Activated CD8-positive, alpha-beta memory T cell treated with anti-CD3 and anti-CD28 coated beads, Interleukin-2, amount 10 ng/mL, durations not matched to agents 7 days and 5 days (primary cell): ENCODE measurements at places on chromosomes 12 and 14. TPM values are rescaled to one million over a fixed set of nuclear protein-coding genes. Genes with fewer than 3 reads are reported as not detected.

DNA sequence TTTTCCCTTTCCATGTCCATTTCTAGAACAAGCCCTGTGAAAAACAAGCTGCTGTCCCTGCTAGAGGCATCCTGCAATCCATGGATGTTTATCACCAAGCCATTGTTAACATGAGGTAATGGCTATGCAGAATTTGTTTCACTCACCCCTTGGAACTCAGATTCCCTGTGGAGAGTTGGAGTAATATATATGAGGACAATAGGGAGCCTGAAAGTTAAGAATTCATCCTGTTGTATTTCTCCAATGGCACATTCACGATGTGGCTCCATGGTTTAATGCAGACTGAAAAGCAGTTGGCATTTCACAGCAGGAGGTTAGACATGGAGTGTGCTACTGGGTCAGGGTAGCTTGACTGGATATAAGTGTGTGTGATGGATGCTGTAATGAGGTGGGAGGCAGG, 32.4 kb downstream of the GPR65 start:
- no peak for DNase-seq

DNA sequence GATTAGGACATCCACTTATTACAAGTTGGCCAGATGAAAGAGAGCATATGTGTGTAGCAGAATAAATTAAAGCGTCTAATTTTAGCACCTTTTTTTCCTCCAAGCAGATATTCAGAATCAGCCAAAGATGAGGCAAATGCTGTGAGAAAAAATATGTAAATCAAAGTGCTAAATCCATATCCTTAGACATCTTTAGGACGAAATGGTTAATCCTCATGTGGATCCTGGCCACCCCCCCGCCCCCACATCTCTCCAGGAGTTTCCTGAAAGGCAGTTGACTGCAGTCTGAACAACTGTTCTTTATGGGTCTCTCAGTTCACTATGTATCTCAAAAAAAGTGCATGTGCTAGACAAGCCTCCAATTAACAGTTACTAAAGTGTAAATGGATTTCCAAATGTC, 1768.1 kb upstream of the SEL1L start:
- DNase-seq, result no peak

DNA sequence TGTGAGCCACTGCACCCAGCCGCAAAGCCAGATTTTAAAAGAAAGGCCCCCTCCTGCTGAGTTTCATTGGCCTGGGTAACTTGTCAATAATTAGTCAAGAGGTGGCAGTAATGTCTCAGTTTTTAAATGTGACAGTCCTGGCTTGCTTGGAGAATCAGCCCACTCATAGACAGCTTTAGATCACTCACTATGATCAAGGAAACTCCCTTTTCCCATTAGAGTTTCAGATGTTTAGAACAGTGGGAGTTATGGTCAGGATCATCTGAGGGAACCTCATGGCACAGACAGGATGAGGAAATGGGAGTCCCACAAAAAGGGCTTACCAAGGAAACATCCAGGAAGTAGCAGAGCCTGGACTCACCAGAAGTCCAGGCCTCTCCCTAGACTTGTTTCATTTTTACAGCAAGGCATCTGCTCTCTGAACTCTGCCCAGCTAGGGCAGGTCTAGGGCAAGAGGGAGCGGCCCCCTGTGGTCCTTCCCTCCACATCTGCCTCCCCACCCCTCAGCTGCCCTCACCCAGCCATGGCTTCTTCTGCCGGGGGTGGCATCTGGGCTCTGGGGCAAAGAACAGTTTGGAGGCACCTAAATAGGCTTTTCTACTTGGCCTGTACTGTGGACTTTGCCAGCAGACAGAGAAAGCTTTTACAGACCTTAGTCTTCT, 11.2 kb downstream of the BCL2L14 start:
- DNase-seq, result no peak

DNA sequence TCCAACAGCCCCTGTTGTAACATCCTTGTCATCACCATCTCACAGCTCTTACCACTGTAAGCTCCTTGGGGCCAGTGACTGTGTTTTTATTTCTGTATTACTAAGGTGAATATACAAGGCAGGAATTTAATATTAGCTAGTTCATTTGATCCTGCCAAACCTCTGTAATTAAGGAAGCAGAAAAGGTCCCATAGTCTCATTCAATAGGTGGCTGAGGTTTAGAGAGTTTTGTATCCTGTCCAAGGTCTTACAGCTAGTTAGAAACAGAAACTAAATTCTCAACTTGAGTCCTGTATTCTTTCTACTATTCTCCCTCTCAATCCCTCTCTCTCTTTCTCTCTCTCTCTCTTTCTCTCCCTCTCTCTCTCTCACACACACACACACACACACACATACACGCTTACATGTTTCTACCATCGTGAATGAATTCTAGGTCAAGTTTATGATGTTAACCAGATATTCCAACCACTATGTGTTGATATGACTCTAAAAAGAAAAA, 543 bp upstream of the GLIPR1 start:
- no peak for DNase-seq

DNA sequence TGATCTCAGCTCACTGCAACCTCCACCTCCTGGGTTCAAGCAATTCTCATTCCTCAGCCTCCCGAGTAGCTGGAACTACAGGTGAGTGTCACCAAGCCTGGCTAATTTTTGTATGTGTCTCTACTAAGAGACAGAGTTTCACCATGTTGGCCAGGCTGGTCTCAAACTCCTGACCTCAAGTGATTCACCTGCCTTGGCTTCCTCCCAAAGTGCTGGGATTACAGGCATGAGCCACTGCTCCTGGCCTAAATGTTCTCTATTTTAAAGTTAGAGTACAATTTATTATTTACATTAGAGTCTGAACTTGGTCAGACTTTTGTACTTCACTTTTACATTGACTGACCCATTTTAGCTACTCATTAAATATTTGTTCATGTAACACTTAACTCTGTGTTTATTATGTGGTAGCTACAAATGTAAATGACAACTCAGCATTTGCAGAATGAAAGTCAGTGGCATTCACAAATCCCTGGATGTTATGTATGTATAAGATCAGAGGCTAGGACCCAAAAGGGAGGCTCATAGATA, 409.6 kb downstream of the APAF1 start:
- no peak for DNase-seq

Gene CLEC6A
- total RNA-seq, result not detected
